Activated naive CD8-positive, alpha-beta T cell treated with anti-CD3 and anti-CD28 coated beads for 36 hours (primary cell): ENCODE measurements at places on chromosomes 7 and 10.
A peak's percentile ranks its signal among the peaks of the same experiment; 100 is the strongest.

DNA sequence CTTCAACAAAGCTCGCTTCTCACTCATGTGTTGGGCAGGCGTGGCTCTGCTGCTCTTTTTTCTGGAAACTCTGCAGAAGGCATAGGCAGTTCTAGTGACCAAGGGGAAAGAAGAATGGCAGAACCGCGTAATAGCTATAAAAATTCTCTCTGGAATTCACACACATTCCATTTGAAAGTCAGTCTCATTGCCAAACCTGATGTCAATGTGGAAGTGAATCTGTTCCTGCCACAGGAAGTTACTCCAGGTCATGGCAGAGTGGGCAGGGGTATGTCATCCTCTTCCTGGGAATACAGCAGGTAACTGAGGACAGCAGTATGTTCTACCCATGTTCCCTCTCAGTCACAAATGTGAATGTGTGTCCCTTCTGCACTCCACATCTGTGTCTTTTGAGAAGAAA is 8.2 kb upstream of the PAXIP1 start:
- no peak for DNase-seq

DNA sequence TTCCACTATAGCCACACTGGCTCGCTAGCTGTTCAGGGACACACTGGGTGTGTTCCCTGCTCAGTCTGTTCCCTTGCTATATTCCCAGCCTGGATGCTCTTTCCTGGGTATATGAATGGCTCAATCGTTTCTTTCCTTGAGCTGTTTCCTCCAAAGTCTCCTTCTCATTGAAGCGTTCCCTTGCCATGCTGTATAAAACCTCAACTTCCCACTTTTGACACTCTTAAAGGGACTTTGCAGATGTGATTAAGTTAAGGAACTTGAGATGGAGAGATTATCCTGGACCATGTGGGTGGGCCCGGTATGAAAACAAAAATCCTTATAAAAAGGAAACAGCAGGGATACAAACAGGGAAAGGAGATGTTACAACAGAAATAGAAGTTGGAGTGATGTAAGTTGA is 973.1 kb downstream of the LRMDA start:
- DNase-seq: no peak

DNA sequence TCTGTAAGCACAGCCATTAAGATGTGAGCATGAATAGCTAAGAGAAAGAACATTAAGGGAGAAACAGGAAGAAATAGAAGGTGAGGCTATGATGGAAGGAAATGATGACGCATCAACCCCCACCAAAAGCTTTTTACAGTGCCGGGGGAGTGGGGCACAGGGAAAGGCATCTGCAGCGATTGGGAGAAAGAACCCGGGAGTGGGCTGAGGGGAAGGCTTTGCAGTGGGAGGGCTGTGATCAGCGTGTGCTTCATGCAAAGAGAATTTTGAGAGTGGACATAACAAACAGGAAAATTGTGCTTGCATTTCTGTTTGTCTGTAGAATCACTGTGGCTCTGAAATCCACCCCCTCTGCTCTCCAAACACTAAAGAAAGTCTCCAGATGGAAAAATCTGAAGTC is 250.8 kb downstream of the KCNMA1 start:
- DNase-seq: peak; percentile 16

DNA sequence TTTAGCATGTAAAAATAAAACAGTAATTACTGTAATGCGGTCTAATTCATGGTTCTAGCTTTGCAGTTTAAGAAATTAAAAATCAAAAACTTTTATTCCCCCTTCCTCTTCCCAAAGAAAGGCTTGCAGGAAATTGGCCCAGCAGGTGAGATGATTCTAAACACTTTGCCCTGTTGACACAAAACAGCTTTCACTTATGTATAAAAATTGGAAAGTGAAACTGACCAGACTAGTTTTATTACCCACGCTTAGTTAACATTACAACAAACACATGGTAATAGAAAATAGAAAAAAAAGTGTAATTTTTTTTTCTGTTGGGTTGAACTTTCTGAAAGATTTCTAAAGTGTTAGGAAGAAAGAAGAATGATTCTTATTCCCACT is 1.2 kb upstream of the CCDC6 start:
- no peak for DNase-seq

DNA sequence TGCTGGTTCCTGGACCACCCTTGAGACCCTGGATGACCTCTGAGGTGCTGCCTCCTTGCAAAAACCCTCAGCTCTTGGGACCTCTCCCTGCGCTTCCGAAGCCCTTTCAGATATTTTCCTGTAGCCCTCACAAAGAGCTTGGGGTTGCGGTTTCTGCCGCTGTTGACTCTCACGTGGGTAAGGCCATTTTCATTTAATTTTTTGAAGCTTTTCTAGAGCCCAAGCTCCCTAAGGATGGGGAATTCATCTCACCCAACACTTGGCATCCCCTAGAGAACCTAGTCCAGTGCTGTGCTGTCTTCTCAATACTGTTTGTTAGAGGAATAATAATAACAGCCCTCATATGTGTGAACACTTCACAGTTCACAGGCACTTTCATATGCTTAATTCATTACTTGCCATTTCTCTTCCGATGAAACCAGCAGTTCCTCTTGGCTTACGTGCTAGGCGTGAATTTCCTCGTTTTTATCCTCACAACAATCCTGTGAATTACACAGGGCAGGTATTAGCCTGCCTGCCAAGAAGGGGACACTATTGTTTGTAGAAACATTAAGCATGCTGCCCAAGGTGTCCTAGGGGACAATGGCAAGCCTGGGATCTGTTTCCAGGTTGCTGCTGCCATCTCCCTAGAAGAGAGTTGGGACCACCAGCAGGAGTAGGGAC is 71.6 kb upstream of the CTBP2 start:
- no peak for DNase-seq

DNA sequence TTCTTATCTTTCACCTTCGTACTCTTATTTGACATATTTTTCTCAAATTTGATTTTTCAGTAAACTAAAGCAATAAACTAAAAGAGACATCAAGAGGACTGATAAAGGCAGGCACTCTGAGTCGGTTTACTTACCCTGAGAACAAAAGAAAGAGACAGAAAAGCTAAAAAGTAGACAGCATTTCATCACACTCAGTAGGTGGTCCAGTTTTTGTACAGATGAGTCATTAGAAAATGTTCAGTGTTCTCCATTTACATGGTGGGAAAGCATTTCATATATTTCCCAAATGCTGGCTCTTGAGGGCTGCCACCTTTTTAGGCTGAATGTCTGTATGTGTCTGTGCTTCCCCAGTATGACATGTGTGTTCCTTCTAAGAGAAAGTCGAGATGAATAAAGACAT is 52.7 kb downstream of the NHLRC2 start:
- no peak for DNase-seq

- no peak for DNase-seq
Measured at GRCh38 chr7:147478796-147479195, 1111.8 kb upstream of the C7orf33 start.

- no peak for DNase-seq
Measured at GRCh38 chr10:13842117-13842516, 255.4 kb downstream of the PRPF18 start.

DNA sequence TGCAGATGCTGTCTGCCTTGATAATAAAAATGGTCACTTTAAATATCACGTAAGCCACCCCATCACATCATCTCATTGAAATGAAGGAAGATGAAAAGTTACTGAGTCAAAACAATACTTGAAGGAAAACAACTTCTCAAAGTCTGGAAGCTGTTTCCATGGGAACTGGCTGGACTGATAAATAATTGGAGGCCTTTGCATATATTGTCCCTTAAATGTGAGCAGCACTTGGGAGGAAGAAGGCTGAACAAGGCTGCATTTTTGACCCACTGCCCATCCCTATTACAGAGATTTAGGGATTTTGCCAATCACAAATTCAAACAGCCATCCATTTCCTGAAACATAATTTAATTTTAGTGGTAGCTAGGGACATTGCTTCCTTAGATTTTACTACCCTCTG is 18.2 kb upstream of the MAGI2 start:
- DNase-seq: no peak

DNA sequence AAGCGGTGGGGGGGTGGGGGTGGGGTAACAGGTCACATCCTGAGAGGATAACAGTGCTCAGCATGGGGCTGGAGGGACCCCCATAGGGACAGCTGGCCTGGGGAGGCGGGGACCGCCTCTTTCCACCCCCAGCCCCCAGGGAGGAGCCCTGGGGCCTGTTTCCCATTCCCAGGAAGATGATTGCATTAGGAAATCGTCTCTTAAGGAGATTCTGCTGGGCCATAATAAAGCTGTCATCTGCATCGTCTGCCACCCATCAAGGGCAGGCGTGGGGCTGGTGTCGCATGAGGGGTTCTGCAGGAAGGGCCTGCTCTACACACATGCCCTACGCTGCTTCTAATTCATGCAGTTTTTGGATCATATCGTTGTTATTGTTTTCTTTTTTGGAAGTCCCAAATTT is 17.2 kb downstream of the RET start:
- DNase-seq: no peak

DNA sequence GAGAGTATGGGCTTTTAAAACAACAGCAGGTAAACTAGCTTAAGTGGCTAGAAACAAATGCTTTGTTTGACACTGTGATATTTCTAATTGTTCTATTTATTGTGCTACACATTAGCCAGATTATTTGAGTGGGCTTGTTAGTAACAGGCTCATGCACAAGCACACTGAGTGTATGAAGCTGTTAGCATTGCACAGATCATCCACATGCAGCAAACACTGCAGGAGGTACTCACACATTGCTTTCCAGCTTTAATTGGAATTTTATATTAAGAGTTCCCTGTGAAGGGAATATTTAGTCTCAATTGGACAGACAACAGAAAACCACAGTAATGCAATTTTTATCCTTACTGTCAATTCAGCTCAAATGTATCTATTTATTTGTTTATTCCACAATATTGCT is 92.9 kb upstream of the ZNF804B start:
- no peak for DNase-seq

DNA sequence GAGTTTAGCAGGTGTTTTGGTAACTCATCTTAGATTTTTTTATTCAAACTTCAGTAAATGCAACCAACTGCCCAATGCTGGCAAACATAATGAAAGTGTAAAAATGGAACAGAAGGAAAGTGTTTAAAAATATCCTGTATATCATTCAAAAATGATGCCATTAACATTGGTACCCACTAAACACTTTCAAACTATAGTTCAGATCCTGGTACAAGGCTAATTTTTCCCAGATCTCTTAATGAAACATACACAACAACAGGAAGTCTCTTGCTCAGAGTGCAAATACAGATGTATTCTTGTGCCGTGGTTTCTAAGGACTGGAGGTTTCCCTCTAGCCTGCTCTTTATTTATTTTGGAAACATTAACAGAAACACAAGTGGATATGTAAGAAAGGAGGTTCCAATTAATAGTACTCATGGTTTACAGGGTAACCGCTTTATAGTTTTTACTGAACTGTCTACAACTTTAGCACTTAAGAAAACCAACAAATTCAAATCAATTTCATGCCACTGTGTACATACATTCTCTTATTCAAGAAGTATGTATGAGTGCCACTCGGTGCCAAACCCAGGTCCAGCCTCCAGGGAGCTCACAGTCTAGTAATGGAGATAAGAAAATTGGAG is 176.0 kb upstream of the AKR1E2 start:
- no peak for DNase-seq

GRCh38 chr10:85043207-85043606 is 714.8 kb downstream of the CCSER2 start:
- no peak for DNase-seq

DNA sequence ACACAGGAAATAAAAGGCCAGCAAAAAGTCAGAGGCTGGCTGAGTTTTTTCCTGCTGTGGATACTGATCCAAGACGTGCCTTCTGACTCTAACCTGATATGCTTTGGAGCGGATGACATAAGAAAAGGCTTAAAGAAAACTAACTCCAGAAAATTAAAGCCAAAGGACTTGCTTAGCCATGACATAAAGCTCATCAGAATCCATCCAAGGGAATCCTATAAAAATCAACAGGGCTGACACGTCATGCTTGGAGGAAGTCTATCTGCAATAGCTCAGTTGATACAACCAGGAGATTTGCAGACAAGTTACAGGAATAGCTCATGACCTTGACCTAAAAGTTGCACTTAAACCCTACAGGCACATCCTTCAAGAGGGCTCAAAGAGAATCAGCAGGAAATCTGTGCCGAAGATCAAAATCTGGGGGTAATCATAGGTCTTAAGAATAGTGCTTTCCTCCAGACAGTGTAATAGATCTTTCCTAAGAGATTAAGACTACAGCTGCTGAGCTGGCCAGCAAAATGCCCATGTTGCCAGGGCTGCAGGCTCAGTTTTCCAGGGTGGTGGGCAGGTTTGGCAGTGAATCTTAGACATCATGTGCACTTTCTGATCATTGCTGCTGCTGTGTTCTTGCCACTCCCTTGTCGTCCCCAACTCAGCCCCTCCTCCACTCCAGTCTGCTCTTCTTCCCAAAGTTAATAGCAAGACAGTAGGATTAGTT is 111.5 kb upstream of the SVIL start:
- no peak for DNase-seq

DNA sequence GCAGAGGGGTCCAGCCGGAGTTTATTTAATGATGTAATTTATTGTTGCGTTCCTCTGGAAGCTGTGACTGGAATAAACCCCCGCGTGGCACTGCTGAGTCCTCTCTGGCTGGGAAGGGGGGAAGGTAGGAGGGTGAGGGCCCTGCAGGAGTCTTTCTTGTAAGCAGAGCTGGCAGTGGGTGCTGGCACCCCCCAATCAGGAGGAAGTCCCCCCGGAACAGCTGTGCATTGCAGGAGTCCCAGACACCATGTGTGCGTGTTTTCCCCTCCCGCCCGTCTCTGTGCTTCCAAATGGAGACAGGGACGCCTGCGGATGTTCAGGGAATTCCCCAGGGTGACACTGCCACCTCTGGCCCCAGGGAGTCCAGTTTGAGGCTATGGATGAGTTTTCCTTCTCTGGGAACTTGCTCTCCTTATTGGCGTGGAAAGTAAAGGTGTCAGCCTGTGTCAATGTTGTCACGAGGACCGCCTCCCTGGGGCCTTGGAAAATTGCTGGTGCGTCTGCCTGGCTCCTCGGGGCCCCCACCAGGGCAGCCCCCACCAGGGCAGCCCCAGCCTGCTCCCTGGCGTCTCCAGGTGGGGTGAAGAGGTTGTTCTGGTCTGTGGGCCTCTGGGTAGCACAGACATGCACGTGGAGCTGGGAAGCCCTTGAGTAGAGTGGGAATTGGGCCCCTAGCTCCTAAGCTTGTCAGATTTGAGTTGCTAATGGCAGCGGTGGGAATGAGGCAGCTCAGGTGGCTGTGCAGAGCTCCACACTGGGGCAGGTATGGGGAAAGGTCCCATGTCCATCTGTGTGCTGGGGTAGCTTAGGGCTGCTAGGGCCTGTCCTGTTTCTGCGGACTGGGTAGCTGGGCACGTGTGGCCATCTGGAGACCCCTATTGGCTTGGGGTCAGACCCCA is 2.7 kb downstream of the FZD9 start:
- DNase-seq: no peak

GRCh38 chr10:57925045-57925444 is 342.6 kb downstream of the IPMK start:
- no peak for DNase-seq

- DNase-seq: no peak
Measured at GRCh38 chr7:51850126-51850525, 533.5 kb upstream of the COBL start.
